ENCODE measurements at places on chromosomes 1 and 21.

GRCh38 chr1:109499661-109500536 lies 6.0 kb downstream of the CYB561D1 start:
- no peak for DNase-seq

- DNase-seq, result no peak
These were observed 304.8 kb downstream of the USP25 start for GRCh38 chr21:16034446-16035190.

GRCh38 chr1:184866991-184867788 lies 107.1 kb downstream of the NIBAN1 start:
- DNase-seq, result no peak

GRCh38 chr1:87989346-87989745 lies 660.7 kb downstream of the LMO4 start:
- DNase-seq, result no peak

- DNase-seq, result no peak
These were observed 124.2 kb upstream of the LYPLAL1 start for GRCh38 chr1:219049501-219049900.

DNA sequence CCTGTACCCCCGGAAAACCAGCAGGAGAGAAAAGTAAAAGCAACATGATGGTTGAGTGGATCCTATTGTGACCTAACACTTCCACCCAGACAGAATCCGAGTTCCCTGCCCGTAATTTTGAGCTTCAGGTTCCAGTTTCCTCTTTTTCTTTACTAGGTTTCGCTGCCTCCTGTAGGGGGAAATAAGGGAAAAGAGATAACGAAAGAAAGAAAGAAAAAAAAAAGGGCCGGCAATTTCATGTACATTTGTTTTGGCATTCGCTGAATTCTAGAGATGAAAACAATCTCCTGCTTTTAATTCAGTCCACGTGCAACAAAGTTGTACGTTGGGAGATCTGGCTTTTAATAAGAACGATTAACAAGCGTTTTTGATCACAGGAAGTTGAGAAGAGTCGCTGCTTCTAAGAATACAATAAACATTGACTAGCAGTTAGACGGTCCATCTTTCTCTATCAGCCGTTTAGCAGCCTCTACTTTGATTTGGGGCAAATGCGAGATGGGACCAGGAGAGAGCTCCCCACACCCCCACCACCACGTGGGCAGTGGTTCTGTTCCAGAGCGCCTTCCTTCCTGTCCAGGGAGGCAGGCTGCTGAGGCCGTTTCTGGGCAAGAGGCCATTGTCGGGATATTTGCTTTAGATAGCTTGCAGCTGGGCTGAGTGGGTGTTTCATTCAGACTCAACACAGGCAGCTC lies 155.9 kb upstream of the RUNX1 start:
- peak; percentile 35 for DNase-seq

- no peak for DNase-seq
These were observed 2.8 kb upstream of the LYPD8 start for GRCh38 chr1:248758352-248758751.

DNA sequence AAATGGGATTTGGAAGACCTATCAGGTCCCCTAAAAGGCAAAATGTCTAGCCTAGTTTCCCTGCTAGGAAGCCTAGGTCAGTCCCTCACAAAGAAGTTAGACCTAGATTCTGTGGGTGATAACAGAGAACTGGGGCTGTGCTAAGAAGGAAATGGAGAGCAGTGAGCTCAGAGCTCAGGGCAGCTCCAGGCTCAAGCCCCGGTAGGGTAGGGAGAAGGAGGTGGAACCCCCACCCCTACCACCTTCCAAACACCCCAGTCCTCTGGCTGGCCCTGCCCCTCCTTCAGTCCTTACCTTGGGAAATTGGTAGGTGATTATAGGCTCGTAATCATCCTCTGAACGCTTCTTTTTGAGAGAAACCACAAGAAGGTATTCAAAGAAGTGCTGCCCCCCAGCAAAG lies 1.1 kb downstream of the DENND2D start:
- no peak for DNase-seq

GRCh38 chr1:181558416-181558815 lies 75.1 kb downstream of the CACNA1E start:
- no peak for DNase-seq

DNA sequence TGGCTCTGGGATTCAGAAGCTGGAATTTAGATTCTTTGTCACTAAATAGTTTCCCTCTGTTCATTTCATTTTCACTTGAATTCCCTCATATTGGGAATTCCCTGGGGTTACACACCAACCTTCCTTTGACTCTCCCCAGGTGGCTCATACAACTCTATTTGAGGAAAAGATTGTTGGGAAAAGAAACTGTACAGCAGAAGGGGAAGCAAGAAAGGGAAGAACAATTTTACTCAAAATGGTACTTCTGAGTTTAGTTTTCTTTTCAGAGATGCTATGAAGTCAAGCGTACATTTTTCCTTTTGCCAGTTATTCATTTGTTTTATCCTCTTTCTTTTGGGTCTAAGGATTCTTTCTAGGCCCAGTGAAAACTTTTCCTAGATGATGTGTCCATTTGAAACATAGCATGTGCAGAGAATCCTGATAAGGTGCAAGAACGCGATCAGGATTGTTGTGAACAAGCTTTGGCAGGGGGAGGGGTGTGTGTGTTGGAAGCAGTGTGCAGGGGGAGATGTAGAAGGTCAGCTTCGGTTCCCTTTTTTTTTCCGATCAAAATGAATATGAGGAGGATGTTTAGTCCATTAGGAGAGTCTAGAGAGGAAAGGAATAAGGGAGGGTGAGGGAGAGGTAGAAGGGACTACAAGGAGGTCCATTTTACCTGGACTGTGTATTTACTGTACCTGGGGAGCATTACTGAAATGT lies 26.8 kb upstream of the CD1D start:
- DNase-seq, result no peak

DNA sequence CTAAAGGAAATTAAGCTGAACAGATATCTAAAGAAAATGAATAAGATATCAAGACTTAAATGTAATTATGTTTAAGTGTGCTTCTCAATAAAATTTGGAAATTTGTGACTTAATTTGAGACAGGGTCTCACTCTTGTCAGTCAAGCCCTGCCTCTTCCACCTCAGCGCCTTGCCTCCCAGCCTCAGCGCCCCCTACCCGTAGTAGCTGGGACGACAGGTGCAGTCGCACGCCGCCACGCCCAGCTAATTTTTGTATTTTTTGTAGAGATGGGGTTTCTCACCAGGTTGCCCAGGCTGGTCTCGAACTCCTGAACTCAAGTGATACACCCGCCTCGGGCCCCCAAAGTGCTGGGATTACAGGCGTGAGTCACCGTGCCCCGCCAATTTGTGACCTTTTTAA lies 117.0 kb downstream of the CLEC20A start:
- no peak for DNase-seq

- DNase-seq, result no peak
These were observed 72.1 kb downstream of the DISP1 start for GRCh38 chr1:222886878-222887351.

DNA sequence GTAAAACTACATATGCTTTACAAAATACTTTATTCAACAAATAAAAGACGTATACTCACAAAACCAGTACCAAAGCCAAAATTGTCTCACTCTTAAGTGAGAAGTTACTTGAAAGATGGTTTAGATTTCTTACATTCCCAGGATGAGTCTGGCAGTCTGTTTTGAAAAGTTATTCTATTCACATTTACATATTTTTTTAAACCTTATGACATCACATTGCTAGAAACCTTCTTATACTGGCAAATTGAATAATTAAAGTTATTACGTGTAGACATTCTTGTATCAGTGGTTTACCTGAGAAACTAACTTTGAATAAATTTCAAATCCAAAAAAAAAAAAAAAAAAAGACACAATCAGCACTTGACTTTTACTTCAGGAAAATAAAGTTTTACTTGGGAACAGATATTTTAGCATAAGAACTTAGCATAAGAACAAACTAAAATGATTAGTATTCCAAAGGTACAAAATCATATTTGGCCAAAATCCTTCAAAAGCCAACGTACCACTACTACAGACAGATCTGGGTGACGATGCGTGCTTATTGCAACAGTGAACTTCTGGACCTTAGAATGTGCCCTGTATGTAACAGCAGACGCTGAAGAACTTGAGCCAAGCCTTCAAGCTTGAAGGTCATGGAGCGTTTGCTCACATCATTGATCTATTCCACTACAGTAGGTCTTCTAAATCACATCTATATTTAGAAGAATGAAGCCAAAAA lies 2.5 kb downstream of the CDC42BPA start:
- DNase-seq, result no peak

DNA sequence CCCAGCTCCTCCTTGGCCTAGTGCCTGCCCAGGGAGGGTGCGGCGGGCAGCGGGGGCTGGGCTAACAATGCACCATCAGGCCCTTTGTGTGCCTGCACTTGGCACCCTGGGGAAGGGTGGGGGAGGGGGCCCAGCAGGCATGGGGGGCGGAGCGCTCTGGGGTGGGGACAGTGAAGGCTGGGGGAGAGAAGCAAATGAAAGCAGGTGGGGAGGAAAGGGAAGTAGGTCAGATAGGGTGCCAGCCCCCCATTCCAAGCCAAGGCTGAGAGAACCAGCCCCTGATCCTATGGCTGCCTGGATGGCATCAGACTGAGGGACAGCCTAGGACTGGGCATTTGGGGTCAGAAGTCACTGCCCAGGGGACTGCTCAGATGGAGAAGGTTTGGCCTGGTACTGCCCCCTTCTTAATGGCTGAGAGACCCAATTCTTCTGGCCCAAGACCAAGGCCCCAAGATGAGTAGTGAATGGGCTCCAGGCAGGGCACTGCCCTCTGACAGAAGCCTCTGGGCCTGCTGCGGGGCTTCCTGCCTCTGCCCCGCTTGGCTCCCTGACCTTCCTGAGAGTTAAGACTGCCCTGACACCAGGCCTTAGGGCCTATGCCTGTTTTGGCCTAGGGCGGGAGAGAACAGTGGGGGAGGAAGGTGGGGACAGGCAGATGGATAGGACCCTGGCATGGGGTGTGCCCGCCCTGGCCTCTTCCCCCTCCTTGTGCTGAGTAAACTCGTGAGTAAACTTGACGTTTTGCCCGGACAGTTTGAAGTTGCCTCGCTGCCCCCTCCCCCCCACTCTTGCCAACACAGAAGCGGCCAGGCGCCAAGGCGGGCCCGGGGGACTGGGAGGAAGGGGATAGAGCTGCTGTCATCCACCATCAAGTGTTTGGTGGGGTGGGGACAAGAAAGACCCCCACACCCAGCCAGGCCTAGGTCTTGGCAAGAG lies 2.7 kb downstream of the ZBTB7B start:
- no peak for DNase-seq

DNA sequence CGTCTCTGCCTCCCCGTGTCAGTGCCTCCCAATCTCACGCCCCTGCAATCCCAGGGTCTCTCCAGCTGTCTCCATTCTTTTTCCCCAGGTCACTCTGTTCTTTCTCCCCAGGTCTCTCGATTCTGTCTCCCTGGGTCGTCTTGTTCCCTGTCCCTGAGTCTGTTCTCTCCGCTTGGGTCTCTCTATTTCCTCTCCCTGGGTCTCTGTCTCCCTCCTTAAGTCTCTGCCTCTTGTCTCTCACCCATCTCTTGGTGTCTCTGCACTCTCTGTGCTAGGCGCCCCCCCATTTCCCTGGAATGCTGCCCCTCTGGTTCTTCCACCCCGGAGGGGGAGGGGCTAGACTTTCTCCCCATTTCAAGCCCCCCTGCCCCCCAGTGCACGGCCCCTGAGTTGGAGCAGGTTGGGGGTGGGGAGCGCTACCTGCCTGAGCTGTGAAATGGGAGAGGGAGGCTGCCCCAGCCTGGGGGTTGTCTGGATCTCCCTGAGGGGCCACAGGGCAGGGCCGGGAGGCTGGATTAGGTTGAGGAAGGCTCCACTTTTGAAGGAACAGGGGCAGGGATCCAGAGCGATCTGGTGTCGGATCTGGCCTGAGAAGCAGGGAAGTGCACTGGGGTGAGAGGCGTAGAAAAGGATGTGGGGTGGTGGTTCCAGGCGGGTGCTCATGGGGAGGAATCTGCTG lies 1.4 kb downstream of the PTPRF start:
- DNase-seq, result no peak

DNA sequence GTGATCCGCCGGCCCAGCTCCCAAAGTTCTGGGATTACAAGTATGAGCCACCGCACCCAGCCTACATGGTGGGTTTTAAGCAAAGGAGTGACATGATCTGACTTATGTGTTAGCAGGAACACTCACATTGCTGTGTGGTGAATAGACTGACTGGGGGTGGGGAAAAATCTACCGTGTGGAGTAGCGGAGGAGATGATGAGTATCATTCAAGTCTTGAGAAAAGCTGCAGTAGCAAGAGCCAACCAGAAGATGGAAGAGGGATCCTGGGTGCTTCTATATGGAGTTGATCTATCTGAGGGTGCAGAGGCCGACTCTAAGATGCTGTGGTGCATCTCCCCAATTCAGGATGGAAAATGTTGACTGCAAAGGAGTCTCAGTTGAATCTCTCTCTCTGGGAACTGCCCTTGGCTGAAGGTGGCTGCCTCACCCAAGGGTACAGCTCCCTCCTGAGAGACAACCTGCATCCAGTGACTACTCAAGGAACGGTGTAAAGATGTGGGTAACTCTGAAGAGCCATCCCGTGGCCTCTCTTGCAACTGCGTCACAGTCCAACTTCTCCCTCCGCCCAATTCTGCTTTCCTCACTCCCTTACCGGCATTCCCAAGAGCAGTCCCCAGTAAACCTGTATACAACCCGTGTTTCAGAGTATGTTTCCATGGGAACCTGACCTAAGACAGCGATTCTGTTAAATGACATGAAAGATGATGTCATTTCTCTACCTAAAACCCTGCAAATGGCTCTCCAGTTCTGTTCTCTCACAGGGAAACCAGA lies 7.4 kb upstream of the B3GALNT2 start:
- DNase-seq, result peak; percentile 22

- DNase-seq, result peak; percentile 95
These were observed at the start of gene MTFR1L for GRCh38 chr1:25819491-25820246. MTFR1L (plus strand) TSS chr1:25819954; CDS start chr1:25823105, 3,151 bp downstream.

DNA sequence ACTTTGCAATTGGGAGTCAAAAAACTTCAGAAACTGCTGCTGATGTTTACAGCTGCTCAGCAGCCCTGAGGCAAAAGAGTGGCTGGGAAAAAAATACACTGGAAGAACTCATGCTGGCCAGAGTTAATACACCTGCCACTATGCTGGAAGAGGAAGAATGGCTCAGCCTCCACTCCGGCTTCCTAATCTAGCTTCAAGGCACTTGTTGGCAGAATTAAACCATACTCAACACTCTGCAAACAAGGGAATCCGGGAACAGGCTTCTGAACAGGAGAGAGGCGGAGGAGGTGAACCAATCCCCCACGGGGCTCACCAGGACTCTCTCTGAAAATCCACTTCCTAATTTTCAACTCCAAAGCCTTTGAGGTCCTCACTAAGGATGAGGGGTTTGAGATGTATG lies 120.1 kb downstream of the CCDC185 start:
- DNase-seq, result no peak

- DNase-seq, result no peak
These were observed 20.5 kb downstream of the ROR1 start for GRCh38 chr1:63794354-63794753.

GRCh38 chr21:32782698-32783097 lies 11.1 kb upstream of the PAXBP1 start:
- no peak for DNase-seq

DNA sequence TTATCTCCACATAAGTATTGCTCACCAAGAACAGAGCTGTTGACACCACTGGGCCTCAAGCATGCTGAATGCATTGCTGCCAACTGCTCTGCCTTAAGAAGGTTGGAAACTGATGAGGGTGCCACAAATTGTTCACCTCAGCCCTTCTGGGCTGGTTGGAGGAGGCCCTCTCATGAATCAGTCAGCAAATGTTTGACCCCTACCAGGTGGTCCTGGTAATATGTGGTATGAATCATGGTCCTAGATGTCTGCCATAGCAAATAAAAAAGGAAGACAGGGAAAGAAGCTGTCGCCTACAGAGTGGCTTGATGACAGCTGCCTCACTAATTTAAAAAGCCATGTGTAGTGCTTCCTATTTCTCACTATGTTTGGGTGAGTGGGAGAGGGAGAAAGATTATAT lies 12.2 kb downstream of the SPATA46 start:
- no peak for DNase-seq

- no peak for DNase-seq
These were observed 11.7 kb downstream of the RUNX3 start for GRCh38 chr1:24918370-24918769.
